ENCODE measurements at places on chromosomes 1 and 21.
A peak's percentile ranks its signal among the peaks of the same experiment; 100 is the strongest.

GRCh38 chr1:16015960-16016901, 1.6 kb downstream of the HSPB7 start:
- no peak for DNase-seq

DNA sequence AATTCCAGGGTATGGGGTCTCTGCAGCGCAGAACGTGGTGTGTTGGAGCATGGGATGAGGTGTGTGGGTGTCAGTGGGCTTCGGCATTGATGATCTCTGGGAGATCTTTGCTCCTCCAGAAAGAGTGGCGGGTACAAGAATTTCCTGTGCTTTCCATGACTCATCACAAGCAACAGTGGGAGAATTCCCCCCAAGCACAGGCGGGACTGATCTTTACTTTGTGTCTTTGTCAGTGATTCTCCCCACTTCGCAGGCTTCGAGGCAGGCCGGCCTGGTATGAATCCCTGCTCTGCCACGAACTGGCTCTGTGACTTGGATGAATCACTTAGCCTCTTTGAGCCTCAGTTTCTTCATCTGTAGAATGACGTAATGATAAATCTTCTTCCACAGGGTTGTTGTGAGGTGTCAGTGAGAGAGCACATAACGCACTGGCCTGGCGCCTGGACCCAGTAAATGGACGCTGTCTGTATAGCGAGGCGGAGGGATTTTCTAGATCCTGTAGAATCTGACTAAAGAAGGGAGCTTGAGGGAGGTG, 2.0 kb downstream of the OPRD1 start:
- no peak for DNase-seq

DNA sequence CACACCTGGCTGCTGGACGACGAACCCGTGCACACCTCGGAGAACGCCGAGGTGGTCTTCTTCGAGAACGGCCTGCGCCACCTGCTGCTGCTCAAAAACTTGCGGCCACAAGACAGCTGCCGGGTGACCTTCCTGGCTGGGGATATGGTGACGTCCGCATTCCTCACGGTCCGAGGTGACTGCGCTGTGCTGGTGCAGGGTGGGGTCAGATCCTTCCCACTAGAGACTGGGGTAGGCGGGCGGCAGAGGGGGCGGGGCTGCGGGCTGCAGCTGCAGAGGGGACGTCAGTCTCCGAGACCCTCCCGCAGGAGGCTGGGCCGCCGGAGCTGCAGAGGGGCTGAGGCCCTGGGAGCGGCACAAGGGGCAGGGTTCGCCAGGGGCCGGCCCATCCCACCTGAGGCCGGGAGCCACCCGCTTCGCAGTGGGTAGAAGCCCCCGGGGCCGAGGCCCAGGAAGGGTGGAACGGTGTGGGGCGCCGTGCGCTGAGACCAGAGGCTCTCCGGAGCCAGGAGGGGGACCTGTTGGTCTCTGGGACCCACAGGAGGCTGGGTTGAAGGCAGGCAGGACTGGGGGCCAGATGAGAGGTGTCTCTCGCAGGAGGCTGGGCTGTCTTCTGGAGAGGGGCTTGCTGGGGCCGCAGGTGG, 90.6 kb downstream of the TRIM11 start:
- no peak for DNase-seq

DNA sequence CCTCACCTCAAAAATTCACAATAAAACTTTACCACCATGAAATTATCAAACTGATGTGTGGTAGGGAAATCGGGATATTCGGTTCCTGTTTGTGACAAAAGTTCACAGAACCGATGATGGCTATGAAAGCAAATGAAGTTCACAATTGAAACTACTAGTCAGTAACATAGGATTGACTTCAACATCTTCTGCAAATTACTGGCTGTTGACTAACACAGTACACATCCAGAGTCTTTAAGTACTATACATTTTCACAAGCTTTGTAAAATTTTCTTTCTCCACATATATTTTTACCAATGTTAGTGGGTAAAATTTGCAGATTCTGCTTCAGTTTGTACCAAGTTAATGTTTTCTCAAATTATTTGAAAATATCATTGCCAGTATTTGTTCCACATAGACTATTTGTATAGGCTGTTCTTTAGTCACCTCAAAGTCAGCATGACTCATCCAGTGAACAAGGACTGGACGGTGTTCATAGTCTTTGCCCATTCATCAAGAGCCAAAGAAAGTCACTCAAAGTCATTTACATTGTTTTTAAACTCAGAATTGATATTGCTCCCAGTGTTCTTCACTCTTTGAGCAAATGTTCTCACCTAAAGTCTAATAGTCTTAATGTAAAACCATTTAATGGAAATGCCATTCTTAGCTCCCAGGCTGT, 213.4 kb downstream of the USP25 start:
- no peak for DNase-seq

DNA sequence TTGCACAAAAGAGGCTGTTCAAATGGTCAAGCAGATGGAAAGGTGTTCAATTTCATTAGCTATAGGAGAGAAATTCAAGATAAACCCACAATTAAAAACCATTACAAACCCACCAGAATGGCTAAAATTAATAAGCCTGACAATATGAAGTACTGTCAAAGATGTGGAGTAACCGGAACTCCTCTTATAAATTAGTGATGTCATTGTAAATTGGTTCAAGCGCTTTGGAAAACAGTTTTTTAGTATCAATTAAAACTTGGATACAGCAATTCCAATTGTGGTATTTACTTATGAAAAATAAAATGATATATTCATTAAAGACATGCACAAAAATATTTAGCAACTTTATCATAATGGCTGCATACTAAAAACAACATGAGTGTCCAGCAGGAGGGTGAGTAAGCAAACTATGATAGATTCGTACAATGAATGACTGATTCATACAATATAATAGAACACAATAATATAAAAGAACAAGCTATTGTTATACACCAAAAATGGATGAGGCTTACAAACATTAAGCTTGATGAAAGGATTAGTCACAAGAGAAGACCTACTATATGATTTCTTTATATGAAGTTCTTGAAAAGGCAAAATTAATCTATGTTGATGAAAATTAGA, 38.4 kb upstream of the FGGY start:
- no peak for DNase-seq

DNA sequence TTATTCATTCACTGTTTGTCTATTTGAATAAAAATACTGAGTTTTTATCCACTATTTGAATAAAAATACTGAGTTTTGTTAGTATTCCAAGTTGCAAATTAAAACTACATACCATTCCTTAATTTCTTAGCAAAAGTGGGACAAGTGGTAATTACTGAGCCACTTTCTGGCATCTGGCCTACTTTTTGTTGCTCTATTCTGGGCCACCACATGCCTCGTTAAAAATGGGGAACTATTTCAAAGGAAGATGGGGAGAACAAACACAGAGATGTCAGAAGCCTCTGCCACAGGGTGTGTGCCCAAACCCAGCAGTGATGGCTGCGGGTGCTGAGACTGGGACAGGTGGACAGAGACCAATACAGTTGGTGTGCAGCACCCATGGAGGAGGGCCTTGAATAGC, 14.6 kb downstream of the PIGP start:
- DNase-seq: no peak

- no peak for DNase-seq
Observed at GRCh38 chr1:55127827-55128343, 87.3 kb downstream of the USP24 start.

DNA sequence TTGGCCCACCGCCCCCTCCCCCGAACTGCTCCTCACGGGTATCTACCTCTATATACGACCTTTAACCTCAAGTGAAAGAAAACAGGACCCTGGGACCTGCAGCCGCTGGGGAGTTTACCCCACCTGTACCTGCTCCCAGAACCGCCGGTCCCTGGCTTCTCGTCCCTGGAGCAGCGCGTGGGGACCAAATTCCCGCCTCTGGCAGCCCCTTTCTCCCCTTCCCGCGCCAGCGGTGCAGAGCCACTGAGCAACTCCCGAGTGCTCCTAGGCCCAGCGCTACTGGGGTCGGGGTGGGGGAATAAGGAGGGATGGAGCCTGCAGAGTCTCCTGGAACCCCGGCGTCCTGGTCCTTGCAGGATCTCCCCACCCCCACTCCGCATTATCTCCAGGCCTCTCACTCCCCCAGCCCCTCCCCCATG, 1.6 kb downstream of the SYT6 start:
- DNase-seq: no peak

GRCh38 chr1:227169343-227169742, 148.9 kb downstream of the CDC42BPA start:
- DNase-seq: no peak

DNA sequence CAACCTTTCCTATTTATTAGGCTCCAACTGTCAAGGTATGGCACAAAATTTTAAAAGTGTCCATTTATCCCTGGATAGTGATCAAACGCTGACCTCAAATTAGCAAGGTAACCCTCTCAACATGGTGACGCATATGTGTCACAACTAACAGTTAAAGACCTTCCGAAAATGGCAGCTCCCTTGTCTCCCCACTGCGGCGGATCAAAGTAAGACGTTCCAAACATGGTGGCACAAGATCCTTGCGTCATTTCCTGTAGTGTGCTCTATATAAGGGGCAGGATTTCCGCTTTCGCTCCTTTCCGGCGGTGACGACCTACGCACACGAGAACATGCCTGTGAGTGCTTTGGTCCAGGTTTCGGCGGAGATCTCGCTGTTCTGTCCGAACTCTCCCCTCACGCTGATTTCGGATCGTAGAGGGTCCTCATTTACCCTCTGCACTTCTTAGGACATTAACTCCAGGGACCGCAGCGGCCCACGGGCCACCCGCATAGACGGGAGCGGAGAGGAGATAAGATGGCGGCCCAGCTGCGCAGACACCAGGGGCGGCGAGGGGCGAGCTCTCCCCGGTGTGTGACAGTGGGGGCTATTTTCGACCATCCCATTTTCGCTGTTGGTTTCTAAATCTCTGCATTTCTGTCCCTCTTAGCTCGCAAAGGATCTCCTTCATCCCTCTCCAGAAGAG, at the start of gene RPS27:
Gene RPS27, plus strand, starts transcription at position 295 of the 683 bp plus-strand sequence. Its CDS starts 35 bp downstream, at position 330.
- DNase-seq: peak; percentile 89

DNA sequence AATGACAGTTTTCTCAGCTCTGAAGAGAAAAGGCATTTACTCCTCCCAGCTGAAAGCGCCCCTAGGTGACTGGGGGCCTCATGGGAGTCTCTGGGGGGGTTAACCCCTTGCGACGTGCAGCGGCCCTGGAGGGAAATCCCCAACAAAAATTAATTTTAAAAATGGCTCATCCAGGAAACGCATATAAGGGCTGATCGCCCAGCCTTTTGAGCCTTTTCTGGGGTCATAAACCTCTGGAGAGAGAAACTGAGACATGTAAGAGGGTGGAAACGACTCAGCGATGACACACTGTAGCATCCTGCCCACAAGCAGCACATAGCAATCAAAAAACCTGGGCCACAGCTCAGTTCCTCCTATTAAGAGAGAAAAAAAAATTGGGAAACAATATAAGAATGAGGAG, 20.4 kb upstream of the HPDL start:
- no peak for DNase-seq

DNA sequence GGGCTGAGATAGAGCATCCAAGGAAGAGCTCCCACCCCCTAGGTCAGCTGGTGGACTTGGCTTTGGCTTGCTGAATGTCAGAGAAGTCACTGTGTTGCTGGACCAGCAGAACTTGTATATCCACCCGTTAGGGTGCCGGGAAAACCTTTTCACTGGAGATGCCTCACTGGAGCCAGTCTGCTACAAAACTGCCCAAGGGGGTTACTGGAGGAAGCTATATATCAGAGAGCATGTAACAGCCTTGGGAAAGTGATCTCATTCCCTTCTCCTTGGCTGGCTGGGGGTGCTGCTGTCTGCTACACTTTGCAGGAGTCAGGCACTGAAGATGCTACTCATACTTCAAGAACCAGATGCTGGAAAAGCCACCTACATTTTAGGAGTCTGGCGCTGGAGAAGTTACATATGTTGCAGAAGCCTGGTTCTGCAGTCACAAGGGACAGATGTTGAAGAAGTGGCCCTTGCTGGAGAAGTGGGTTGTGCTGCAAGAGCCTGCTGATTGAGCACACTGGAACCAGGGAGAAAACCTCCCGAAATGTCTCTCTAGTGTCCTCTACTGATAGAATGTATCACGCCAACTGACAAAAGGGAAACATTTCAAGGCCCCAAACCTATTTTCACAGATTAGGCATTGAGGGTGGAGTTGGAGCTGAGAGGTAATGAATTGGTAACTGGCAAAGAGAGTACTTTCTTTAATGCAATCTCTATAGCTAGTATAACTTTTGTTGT, 250.6 kb downstream of the SPATA17 start:
- no peak for DNase-seq

GRCh38 chr1:77757603-77758002, 2.0 kb downstream of the USP33 start:
- DNase-seq: no peak

DNA sequence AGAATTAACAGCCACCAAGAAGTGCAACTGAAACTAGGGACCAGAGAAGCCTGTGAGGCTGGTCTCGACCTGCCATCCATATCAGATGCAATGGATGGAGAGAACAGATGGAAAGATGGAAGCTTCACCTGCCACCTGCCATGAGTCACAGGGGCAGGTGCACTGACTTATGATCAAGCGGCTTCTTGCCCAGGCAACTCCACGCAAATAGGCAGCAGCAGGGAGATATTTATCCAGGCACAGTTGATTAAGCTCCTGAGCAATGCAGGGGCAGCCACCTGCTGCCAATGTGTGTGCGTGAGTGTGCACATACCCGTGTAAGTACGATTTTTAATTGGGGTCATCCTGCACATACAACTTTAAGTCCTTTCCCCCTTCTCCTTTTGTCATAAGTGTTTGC, 174.2 kb downstream of the PTPRU start:
- DNase-seq: no peak

GRCh38 chr1:89823679-89824292, 3.0 kb downstream of the LRRC8D start:
- DNase-seq: no peak

- peak; percentile 37 for DNase-seq
Observed at GRCh38 chr1:38815903-38816627, 43.5 kb downstream of the RRAGC start.

GRCh38 chr21:28393279-28393678, 599.4 kb downstream of the LTN1 start:
- no peak for DNase-seq

GRCh38 chr1:8962812-8963530, 17.3 kb downstream of the CA6 start:
- peak; percentile 54 for DNase-seq

DNA sequence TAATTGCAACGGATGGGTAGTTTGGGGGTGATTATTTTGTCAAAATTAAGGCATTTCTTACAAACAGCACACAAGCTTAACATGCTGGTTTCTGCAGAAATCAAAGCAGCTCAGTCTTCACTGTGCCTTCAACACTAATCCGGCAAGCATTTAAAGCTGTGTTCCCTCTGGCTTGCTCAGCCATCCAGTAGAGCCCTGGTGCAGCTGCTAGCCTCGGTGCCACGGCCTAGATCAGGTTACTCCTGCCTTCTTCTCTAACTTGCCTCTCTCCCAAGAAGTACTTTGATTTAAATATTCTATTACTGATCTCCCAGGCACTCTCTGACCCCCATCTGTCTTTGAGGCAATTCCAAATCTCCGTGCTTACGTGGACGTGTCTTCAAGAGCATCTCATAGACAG, 85.6 kb downstream of the GREM2 start:
- DNase-seq: no peak

DNA sequence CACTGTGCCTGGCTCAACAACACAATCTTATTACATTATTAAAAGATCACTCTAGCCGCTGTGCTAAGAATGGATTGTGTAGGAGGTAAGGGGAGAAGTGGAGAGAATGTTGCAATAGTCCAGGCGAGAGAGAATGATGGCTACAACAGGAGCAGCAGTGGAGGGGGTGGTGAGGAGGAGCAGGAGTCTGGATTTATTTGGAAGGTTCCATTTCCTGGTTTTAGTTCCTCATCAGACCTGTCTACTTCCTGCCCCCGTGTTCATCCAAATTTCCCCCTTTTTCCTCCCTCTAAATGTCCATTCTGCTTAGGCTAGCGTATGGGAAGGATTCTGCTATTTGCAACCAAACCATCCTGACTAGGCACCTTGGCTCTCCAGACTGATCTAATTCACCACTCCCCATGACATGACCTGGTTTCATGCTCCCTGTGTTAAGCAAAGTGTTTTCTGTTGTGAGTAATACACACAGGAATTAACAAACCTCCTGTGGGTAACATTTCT, 35.1 kb upstream of the EYA3 start:
- no peak for DNase-seq

All from GM18507 (cell line).